ENCODE measurements at places on chromosomes 2 and 18.

- DNase-seq = no peak
Measured at GRCh38 chr2:201579536-201579935, 63.8 kb downstream of the TMEM237 start.

DNA sequence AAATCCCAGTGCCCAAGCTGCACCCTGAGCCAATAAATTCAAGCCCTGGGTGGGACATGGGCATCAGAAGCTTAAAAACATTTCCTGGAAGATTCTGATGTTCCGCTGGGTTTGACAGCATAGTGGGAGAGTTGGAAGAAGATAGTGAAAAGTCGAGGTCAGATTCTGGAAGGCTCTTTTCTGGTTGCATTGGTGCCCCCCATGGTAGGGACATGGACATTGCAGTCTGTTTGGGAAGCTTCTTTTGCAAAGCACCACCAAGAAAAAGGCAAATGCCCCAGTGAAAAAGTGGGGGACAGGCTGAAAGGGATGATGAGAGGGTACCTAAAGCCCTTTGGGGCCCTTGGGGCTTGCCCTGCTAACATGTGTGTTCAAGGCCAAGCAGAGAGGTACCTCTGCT is 21.0 kb downstream of the MERTK start:
- DNase-seq = peak; percentile 44

GRCh38 chr18:36132756-36133155 is 3.1 kb downstream of the ELP2 start:
- no peak for DNase-seq

GRCh38 chr2:60989259-60989658 is 28.3 kb upstream of the PEX13 start:
- no peak for DNase-seq

DNA sequence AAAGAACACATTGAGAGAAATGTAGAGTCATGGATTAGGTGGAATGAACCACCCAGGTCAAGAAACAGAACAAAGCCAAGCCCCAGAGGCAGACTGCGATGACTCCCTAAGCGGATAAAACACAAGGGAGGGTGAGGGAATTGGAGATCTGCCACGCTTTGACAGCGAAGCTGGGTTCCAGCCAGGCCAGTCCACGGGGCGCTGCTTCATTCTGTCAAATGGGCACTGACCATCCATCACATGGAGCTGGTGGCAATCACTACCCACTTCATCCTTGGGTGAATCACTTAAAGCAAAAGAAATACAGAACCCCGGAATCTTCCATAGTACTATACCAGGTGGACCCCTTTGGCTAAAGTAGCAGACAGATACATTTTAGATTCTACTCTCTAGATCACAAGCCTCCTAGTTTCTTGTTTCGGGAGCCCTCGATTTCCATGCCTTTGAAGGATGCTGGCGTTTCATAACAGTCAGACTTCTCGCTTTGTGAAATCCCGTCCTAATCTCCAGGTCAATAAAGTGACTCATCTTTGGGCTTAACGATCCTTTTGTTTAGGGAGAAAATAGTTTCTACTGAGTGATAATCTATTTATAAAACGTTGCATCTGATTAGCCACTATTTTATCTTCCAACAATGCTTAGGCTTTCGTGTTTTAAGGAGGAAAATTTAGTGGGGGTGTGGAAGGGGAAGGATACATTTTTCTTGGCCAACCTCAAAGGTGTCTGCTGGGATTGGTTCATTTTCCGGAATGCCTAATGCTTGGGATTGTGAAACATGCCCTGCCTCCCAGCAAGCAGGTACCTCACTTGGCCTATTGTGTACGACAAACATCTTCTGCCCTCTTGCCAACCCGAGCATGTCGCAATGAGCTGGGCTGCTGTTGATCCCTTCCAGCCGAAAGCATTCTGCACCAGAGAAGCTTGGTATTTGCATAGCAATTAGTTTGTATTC is 44.1 kb upstream of the HDAC4 start:
- no peak for DNase-seq

- DNase-seq = no peak
Measured at GRCh38 chr2:42880738-42881690, 88.6 kb upstream of the HAAO start.

- no peak for DNase-seq
Measured at GRCh38 chr2:134976074-134976702, 57.6 kb downstream of the CCNT2 start.

- no peak for DNase-seq
Measured at GRCh38 chr2:167057446-167057845, 169.2 kb downstream of the XIRP2 start.

GRCh38 chr2:159738509-159739390 is 26.4 kb downstream of the MARCHF7 start:
- peak; percentile 12 for DNase-seq

- DNase-seq = no peak
Measured at GRCh38 chr18:26356045-26356785, 130.0 kb downstream of the TAF4B start.

- peak; percentile 68 for DNase-seq
Measured at GRCh38 chr2:153543635-153544071, 65.1 kb upstream of the RPRM start.

DNA sequence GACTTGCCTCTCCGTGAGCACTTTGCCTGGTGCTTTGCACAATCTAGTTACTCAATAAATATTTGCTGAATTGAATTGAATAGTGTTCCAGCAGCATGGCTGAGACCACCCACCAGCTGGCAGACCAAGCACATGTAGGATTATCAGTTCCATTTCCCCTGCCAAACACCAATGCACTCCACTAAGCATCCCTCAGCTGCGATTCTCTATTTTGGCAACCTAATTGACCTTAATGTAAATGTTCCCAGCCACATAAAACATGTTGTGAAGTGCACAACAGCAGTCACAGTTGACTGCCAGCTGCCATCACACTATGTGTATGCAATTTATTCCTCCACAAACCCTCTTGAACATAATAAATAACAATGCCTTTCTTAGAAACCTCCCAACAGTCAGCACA is 1879.4 kb upstream of the PIK3C3 start:
- DNase-seq = no peak

DNA sequence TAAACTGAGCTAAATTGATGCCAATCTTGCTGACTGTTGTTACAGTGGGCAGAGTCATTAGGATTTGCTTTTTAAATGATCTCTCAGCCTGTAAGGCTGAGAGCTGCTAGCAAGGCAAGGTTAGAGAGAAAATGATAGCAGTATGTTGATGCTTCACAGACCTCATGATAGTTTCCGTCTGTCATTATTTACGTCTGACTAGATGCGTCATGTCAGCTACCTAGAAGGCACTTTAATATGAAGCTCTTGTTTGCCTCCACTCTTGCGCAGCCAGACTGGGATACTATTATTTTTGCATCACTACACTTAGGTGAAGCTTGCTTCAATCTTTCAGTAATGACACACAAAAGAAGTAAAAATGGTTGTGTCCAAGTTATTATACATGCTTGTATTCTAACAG is 313.8 kb downstream of the LNPK start:
- DNase-seq = no peak

GRCh38 chr2:122081751-122082150 is 326.3 kb downstream of the TSN start:
- no peak for DNase-seq

DNA sequence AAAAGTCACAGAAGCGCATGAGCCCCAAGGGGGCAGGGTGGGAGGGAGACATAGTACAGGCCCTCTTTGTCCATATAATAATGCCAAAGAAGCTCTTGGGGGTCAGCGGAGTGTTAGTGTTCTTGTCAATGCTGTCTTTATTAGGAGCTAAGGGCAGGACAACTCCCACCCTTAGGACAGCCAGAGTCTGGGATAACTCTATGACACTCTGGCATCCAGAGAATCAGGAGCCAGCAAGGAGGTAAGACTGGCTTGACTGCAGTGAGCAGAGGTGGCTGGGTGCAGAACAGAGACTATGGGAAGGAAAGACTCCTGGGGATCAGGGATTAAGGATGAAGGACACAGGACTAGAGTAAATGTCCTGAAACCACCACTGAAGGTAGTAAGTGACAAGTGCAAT is 19.0 kb upstream of the HNMT start:
- no peak for DNase-seq

GRCh38 chr2:26884486-26884885 is 36.6 kb downstream of the DPYSL5 start:
- no peak for DNase-seq

- no peak for DNase-seq
Measured at GRCh38 chr18:45463451-45463850, 151.8 kb upstream of the SLC14A2 start.

DNA sequence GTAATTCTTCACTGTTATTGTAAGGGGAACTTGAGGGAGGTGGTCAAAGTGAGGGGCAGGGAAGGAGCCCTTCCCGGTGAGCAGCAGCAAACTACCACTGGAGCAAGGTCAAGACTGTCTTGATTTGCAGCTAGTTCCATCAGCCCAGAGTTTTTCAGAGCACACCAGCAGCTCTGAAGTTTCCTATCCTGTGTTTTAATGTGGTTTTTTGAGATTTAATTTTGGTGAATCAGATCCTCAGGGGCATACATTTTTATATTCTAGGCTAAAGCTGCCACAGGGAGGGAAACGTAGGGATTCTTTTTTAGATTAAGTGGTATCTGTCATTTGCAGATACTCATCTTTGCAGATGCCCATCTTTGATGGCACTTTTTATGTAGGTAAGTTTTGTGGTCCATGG is 67.1 kb upstream of the KCNE4 start:
- no peak for DNase-seq

GRCh38 chr2:4077017-4077416 is 373.6 kb downstream of the DCDC2C start:
- no peak for DNase-seq

DNA sequence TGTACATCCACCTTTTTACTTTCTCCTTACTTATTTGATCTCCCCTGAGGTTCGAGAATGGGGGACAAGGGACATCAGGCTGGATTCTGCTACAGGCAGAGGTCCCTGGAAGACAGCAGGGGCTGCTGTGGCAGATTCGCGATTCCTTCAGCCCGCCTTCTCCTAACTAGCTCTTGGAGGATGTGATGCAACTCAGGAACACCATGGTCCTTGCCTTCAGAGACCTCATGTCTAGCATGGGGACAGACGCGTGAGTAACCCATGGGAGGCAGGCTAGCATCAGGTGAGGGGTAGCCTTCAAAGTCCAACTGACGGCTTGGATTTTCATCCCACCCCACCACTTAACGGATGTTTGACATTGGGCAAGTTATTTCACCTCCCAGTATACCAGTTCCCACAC is 869 bp upstream of the TCF23 start:
- no peak for DNase-seq

- DNase-seq = no peak
Measured at GRCh38 chr2:167862782-167863181, 384.6 kb downstream of the STK39 start.

DNA sequence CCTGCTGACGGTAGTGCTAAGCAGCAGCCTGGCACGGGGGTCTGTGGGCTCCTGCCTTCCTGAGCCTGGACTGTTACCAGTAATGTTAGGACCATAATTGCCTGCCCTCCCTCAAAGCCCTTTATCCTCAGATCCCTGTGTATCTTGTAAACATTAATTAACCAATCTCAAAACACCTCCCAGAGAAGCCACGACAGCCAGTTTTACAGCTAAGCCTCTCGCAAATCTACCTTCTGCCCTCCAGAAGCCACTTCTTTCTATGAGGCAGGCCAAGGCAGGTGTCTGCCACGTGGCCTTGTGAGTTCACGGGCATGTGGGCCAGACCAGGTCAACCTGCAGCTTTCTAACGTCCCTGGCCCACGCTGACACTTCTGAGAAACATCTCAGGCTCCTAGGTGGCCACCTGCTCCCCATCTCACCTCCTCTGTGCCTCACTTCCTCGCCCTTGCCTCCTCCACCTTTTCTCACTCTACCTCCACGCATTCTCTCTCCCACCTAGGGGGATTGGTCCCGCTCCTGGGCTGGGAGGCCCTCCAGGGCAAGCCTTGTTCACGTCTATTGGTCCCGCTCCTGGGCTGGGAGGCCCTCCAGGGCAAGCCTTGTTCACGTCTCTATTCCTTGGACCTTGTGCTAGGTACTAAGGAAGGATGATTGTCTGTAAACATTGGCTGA is 64.3 kb downstream of the EDAR start:
- no peak for DNase-seq

DNA sequence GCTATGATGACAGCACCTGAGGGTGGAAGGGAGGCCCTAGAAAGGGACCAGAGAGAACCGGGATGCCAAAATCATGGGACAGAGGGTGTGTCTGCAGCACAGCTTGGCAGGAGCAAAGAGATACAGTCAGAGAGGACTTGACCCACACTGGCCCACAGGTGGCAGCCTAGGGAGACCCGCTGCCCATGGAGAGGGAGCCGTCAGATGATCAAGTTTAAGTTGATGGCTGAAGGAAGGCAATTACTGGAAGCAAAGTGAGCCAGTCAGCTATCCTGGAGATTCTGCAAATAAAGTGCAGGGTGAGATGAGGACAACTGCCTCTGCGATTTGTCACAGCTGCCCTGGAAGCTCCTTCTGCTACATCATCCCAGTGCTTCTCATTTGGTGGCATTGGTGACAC is 74.0 kb downstream of the CMPK2 start:
- peak; percentile 49 for DNase-seq

DNA sequence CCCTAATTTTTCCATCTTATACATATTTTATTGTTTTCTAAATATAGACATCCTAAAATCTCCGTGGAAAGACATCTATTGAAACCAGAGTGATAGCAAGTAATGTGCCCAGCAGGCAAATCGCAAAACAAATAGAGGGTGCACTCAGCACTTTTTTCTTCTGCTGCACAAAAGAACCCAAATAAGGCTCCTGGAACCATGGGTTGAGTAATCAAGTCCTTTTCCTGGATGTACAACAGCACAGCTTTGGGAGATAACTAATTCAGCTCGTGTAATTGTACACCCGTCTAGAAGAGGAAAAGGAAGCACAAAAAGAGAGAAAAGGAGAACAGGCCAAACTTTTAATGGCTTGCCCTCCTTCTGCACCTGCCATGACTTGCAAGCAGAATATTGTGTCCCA is 126.9 kb upstream of the TLK1 start:
- DNase-seq = no peak

DNA sequence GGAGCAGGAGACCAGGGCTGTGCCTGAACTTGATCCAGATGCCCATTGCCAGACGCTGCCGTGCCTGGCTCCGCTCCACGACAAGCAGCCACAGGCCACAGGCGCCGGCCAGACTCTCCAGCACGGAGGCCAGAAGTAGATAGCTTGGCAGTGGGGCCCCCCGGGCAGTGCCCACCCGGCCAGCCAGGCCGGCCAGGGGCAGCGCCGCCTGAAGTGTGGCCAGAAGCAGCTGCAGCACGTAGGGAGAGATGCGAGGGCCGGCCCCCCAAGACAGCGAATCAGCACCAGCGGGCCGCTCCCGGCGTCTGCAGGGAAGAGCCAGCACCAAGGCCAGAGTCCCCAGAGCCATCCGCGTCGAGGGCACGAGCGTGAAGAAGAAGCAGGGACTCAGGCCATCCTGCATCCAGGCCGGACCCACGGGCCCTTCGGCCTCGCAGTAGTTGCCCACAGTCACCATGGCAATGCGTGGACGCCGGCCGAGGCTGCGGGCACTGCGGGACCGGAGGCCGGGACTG is 484 bp downstream of the ABCB6 start:
- peak; percentile 81 for DNase-seq

DNA sequence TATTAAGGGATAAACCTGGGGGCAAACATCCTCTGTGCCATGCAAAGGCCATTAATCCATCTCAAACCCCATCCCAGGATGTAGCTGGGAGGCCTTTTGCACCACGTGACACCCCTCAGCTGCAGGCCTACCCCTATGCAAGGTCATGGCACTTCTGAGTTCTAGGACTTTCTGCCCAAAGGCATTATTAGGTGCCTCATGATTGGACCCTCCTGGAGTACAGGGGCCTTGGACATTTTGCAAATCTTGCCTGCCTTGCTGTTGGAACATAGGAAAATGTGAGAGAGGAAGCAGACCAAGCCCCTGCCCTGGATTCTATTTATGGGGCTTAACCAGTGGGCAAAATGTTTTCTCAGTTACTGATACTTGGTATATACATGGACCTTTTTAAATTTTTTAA is 44.2 kb upstream of the NFU1 start:
- no peak for DNase-seq

GRCh38 chr2:179677746-179678505 is 183.5 kb downstream of the ZNF385B start:
- no peak for DNase-seq
